ENCODE measurements at places on chromosomes 2 and 18.

DNA sequence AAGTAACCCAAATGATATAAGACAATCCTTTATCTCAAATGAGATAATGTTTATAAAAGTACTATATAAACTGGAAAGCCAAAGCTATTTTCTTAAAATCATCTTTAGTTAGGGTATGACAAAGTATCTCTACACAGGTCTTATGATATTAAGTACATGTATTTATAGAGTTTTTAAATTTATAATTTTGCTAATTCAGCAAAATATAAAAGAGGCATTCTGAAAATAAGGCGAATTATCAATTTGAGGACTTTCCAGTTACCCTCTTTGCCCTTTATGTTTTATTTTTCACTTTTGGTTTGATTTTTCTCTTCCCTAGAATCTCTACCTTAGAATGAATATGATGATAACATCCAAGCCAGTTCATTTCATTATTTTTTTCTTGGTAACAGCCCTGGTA is 115.2 kb downstream of the ZNF521 start:
- no peak for DNase-seq

DNA sequence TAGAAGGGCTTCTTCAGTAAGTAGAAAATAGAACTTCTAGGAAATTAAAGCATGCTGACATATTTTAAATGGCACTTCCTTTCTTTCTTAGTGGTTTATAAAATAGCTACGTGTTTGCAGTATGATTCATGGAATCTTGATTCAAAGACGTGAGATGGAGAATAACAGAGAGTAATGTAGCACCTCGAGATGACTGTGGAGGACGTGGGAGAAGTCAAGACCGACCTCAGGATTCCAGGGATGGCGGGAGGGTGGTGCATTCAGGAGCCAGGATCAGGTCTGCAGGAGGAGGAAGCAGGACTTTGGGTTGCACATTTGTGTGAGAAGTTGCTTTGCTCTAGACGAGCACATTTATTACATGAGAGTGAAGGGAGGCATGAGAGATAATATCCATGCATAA is 56.0 kb downstream of the DCDC2C start:
- no peak for DNase-seq

GRCh38 chr2:108591163-108591562 is 56.9 kb downstream of the LIMS1 start:
- no peak for DNase-seq

DNA sequence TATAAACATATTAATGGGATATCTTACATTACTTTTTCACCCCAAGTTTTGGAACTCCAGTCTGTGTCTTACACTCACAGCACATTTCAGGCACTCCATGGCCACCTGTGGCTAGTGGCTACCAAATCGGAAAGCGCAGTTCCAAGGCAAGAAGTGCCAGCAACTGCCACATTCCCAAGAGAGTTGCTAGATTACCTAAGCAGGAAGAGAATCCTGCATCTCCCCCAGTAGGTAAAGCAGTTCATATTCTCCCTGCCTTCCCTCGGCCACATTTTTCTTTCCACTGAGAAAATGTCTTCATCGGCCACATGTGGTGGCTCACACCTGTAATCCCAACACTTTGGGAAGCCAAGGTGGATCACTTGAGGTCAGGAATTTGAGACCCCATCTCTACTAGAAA is 62.8 kb downstream of the MEX3C start:
- DNase-seq, result no peak

GRCh38 chr2:71610671-71611070 is 157.3 kb downstream of the DYSF start:
- DNase-seq, result no peak

DNA sequence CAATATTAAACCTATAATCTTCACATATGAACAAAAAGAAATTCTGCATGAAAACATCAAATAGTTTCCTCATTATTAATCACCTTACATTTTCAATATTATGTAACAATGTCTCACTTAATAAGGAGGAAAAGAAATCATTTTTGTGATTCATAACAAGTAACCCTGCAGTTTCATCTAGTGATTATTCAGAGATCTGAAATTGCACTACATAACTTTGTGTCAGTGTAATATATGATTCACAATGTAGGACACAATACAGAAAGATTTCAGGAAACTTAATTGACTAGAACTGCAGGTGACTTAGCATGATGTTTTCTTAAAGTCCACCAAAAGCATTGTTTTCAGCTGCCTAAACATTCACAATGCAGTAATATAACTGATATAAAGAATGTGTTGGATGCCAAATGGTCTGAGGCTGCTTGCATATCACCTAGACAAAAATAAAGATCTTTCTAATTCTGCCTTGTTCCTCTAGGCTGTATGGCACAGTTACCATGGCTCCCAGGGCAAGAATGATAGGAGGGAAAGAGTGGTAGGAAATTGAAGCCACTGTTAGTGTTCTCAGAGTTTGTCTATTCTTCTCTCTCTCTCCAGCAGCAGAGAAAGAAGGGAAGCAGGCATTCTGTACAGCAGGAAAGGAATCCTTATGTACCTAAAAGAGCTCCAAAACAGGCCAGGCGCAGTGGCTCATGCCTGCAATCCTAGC is 366.6 kb downstream of the FSIP2 start:
- DNase-seq, result no peak

DNA sequence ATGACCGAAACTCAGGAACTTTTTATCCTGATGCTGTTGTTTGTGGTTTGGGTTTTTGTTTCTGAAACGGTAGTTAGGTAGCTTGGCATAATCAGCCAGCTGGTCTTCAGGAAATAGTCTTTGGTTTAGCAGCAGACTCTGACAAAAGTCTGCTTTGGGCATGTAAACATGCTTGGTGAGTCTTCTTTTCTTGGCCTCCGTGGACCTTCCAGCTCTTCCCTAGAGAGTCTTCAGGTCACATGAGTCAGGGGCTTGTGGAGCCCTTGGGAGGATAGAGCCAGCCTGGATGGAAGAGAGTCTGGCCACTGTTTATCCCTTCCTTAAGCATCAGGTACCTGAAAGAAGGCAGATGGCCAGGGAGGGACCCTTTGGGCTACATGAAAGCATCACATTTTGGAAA is 154.5 kb downstream of the MGAT5 start:
- DNase-seq, result no peak

DNA sequence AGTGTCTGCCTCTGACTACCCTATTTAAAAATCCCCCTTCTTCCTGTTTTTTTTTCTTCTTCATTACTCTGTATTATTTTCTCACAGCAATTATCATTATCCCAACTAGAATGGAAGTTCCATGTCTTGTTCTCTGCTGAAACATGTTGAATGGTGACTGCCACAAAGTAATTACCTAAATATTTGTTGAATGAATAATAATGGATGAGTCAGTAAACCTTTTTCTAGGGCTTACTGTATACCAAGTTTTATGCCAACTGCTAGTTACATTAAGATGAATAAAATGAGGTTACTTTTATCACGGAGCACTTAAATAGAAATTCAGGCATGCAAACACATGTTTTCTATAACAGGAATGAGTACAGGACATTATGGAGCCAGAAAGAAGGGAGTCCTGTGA is 490.6 kb downstream of the THSD7B start:
- no peak for DNase-seq

DNA sequence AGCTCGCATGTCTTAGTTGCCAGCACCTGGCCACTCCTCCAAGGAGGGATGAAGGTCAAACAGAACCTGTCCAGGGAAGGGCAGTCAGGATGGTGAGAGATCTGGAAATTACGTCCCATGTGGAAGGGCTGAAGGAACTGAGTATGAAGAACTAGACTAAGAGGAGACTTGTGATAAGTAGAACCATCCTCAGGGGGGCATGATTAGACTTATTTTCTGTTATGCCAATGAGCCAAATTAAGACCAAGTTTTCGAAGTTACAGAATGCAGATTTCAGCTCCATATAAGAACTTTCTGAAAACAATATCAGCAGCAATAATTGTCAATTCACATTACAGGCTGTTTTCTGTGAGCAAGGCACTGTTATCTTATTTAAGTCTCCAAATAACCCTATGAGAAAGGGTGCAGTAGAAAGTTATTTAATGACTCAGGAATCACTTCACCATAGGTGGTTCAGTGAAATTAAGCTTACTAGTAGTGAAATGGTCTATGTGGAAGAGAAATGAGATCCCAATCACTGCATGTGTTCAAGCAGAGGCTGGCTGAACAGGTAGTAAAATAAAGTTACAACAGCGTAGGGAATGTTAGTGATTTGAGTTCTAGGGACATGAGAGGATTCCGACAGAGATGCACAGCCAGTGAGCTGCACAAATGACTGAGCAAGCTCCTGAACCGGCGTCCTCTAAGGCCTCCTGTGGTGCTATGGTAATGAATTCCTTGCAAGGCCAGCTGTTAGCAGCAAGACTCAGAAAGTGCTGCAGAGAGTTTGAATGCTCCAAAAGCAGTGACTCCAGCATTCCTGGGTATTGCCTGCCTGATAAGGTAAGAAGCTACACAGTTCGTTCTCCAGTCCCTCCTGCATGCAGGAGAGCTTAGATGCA is 4.5 kb upstream of the DYM start:
- no peak for DNase-seq
